ENCODE measurements at places on chromosomes 6 and 20.

GRCh38 chr6:11921017-11921438 is 91.1 kb upstream of the HIVEP1 start:
- DNase-seq, result peak; percentile 53
- H3K27me3 ChIP-seq, result no peaks in the 10 kb centered on the region
- peak overlapping the region; percentile 47 for H3K27ac ChIP-seq
- no peaks in the 10 kb centered on the region for H3K36me3 ChIP-seq
- no peak overlapping the region for H3K4me3 ChIP-seq

DNA sequence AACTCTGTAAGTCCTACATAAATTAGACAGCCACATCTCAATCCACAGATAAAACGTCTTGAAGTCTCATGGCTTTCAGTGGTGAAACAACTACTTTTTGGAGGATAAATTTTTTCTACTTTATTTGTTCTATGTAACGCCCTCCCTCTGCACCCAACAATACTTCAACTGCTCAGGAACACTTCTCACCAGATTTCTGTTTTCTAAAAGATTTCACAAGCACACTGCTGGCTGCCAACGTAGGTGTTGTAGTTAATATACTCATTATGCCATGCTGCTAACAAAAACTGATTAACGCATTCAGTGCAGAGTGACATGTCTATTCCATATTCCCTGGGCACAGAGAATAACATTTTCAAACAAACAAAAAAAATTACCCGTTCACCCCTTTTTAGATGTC is 10.2 kb downstream of the USP49 start:
- H3K27ac ChIP-seq, result no peak overlapping the region
- no peak for DNase-seq
- H3K4me1 ChIP-seq, result no peaks in the 10 kb centered on the region
- no peaks in the 10 kb centered on the region for H3K27me3 ChIP-seq
- no peak overlapping the region for H3K4me3 ChIP-seq
- H3K36me3 ChIP-seq, result no peaks in the 10 kb centered on the region

DNA sequence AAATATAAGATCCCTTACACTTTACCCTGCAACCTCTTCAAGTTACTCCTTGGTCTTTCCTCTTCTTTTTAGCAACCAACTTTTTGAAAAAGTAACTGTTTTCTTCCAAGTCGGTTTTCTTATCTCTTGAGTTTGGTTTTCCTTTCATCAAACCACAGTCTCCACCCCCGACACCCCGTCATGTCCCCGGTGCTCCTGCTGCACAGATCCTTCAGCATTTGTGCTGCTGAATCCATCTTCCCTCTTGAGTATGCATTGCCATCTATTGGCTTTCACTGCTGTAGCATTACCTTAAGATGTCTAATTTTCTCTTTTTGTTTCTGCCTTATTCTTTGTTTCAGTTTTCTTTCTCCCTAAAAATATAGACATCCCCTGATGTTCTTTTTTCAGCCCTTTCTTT is 11.9 kb upstream of the TNFRSF21 start:
- no peak for DNase-seq
- H3K27ac ChIP-seq, result no peak overlapping the region
- H3K27me3 ChIP-seq, result no peaks in the 10 kb centered on the region
- H3K4me1 ChIP-seq, result no peaks in the 10 kb centered on the region

DNA sequence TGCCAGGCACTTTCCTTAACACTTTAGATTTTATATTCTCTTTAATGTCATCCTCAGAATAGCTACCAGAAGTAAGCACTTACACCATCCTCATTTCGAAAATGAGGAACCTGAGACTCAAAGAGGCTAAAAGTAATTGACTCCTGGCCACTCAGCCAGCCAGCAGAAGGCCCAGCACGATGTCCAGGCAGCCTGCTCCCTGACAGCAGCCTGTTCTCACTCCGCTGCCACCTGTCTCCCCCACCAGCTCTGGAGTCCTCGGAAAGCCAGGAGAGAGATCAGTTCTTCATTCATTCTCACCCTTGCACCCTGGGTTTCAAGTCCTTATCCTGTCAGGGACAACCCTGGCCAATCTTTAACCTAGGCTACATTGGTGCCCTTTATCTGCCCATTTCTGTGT is 174.0 kb downstream of the SASH1 start:
- peak overlapping the region; percentile 13 for H3K27ac ChIP-seq
- no peaks in the 10 kb centered on the region for H3K27me3 ChIP-seq
- peaks cover 7% of the 10 kb centered on the region for H3K4me1 ChIP-seq
- no peaks in the 10 kb centered on the region for H3K36me3 ChIP-seq
- no peak for DNase-seq

GRCh38 chr20:32205843-32206759 is 1.4 kb downstream of the PLAGL2 start:
- no peaks in the 10 kb centered on the region for H3K36me3 ChIP-seq
- peaks cover 41% of the 10 kb centered on the region for H3K4me1 ChIP-seq
- H3K27ac ChIP-seq, result peak overlapping the region; percentile 83
- H3K27me3 ChIP-seq, result no peaks in the 10 kb centered on the region
- H3K4me3 ChIP-seq, result peak overlapping the region; percentile 75
- no peak for DNase-seq

- H3K4me1 ChIP-seq, result no peaks in the 10 kb centered on the region
- no peak overlapping the region for H3K27ac ChIP-seq
- H3K4me3 ChIP-seq, result no peak overlapping the region
- no peaks in the 10 kb centered on the region for H3K27me3 ChIP-seq
Measured at GRCh38 chr6:127446356-127446755, 12.8 kb downstream of the KIAA0408 start.

- no peak overlapping the region for H3K27ac ChIP-seq
- DNase-seq, result no peak
- H3K27me3 ChIP-seq, result no peaks in the 10 kb centered on the region
- no peaks in the 10 kb centered on the region for H3K4me1 ChIP-seq
- H3K36me3 ChIP-seq, result no peaks in the 10 kb centered on the region
- H3K4me3 ChIP-seq, result no peak overlapping the region
Measured at GRCh38 chr6:32371229-32371628, 474 bp downstream of the TSBP1 start.

DNA sequence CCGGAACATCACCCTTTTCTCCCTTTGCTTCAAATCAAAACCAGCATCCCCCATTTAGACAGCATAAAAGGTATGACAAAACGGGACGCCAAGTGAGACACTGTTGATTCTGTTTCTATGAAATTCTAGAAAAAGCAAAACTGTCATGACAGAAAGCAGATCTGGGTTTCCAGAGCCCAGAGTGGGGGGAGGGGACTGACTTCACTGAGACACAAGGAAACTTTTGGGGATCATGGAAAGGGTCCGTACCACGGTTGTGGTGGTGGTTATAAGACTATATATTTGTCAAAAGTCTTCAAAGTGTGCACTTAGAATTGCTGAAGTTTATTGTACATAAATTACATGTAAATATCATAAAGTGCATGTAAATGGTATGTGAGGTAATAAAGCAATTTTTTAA is 82.6 kb downstream of the SLC22A3 start:
- H3K27me3 ChIP-seq, result no peaks in the 10 kb centered on the region
- H3K36me3 ChIP-seq, result no peaks in the 10 kb centered on the region
- DNase-seq, result no peak
- no peak overlapping the region for H3K4me3 ChIP-seq
- H3K4me1 ChIP-seq, result no peaks in the 10 kb centered on the region

GRCh38 chr6:81485395-81485794 is 267.1 kb downstream of the TENT5A start:
- H3K4me3 ChIP-seq, result no peak overlapping the region
- H3K4me1 ChIP-seq, result no peaks in the 10 kb centered on the region
- no peak for DNase-seq
- no peaks in the 10 kb centered on the region for H3K36me3 ChIP-seq
- H3K27me3 ChIP-seq, result no peaks in the 10 kb centered on the region

GRCh38 chr6:46930331-46930730 is 8.6 kb upstream of the ADGRF5 start:
- H3K4me1 ChIP-seq, result no peaks in the 10 kb centered on the region
- no peaks in the 10 kb centered on the region for H3K36me3 ChIP-seq
- H3K27me3 ChIP-seq, result no peaks in the 10 kb centered on the region

DNA sequence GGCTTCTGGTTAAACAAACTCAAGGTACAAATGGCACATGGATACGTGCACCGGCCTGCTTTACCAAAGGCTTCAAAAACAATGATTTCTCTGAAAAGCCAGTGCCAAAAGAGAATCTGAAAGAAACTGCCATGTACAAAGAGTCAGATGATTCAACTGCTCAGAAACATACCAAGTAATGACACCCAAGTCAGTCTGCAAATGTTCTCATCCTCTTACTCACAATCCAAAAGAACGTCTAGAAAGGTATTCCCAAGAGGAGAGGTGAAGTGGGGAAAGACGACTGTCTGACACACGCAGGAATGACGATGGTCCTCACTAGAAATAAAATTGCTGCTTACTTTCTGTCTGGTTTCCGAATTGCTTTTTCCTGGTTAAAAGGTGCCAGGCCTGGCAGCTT is 52.9 kb downstream of the NFATC2 start:
- DNase-seq, result no peak
- no peaks in the 10 kb centered on the region for H3K4me1 ChIP-seq
- no peaks in the 10 kb centered on the region for H3K36me3 ChIP-seq
- no peak overlapping the region for H3K27ac ChIP-seq
- no peak overlapping the region for H3K4me3 ChIP-seq

DNA sequence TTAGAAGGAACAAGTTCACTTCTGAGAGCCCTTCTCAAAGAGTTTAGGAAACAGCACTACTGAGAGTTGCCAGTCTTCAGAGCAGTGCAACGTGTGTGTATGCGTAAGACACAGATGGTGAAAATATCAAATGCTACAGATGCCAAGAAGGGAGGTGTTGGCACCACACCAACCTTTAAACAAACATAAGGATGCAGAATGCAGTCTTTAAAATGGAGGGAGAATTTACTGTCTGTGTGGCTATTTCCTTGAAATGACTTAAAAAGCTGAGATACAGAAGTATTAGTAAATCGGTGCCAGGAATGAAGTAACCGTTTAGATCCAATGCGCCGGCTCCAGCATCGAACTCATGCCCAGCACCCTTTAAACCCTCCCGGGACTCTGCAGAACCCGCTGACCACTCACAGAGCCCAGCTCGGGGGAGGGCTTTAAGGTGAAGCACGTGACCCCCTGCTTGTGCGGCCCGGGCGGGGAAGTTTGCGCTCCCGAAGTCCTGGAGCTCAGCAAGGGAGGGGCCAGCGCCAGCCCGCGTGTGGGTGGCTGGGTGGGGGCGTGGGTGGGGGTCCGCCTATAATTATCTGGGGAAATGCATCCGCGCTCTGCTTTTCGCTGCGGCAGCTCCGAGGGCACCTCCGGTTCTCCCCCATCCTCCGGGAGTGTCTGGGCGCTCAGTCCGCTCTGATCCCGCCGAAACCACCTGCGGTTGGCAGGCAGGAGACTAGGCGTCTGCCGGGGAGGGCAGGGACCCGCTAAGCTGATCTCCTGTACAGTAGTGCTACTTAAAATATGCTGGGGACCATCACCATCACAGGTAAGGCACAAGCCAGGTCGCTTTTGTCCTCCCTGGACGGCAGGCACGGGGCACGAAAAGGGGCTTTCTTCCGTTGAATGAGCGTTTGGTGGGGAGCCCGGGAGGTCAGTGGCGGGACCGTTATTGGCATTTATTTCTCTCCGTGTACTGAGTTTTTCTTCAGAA is 66.0 kb downstream of the ZBTB2 start:
- H3K4me3 ChIP-seq, result peak overlapping the region; percentile 33
- peaks cover 26% of the 10 kb centered on the region for H3K27me3 ChIP-seq
- H3K27ac ChIP-seq, result peak overlapping the region; percentile 70
- DNase-seq, result peak; percentile 45
- H3K4me1 ChIP-seq, result peaks cover 22% of the 10 kb centered on the region
- H3K36me3 ChIP-seq, result no peaks in the 10 kb centered on the region

DNA sequence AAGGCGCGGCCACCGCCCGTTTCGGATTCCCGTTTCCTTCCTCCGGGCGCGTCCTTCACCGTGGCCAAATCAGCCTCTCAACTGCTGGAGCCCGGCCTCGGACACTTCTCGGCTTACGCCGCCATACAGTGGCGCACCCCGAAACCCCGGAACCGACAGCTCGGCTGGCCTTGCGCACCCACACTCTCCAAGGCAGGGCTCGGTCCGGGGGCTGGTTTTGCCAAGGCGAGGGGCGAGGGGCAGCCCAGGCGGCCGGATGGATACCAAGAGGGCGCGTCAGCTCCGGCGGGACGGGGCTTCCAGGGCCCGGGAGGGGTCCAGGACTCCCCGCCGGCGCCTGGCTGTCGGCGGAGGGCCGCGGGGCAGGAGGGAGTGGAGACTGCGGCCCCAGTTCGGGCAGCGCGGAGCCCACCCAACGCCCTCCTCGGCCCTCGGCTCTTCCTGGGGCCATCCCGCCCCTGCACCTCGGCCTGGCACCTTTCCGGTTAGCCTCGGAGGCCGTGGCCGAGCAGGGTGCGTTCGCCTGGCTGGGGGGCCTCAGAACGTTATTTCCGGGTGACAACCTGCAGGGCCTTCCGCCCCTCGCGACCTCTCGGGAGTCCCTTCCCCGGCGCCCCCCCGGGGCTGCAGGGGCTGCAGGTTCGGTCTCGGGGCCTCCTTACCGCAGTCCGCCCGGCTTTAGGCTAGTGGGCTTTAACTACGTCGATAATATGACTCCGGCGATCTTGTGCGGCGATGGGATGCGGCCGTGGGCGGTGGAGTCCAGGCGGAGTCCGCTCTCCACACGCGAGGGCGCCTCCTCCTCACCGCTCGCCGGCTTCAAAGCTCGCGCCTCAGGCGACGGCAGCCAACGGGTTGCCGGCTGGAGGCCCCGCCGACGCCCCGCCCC is 697 bp upstream of the CEP43 start:
- peak overlapping the region; percentile 90 for H3K4me3 ChIP-seq
- DNase-seq, result peak; percentile 22
- H3K27me3 ChIP-seq, result no peaks in the 10 kb centered on the region
- H3K36me3 ChIP-seq, result no peaks in the 10 kb centered on the region
- peaks cover 7% of the 10 kb centered on the region for H3K4me1 ChIP-seq
- peak overlapping the region; percentile 83 for H3K27ac ChIP-seq

DNA sequence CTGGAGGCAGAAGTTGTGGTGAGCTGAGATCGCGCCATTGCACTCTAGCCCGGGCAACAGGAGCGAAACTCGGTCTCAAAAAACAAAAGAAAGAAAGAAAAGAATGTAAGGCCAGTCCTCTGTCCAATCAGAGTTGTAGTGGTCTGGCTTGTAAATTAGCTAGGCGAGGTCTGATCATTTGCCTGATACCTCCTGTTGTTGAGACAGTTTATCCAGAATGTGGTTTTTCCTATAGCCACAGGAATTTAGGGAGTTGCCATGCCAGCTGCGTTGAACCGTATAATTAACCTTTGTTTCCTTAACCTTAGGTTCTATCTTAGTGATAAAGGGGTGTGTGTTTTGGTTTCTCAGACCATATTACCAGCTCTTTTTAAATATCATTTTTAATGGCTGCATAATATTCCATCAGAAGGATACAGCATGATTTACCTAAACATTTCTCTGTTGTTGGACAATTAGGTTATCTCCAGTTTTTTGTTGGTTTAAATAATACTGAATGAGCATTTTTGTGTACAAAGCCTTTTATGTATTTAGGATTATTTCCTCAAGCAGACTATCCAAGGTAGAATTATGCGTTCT is 11.7 kb upstream of the PPARD start:
- no peak overlapping the region for H3K4me3 ChIP-seq
- H3K27ac ChIP-seq, result no peak overlapping the region
- DNase-seq, result no peak
